ENCODE measurements at places on chromosomes 6 and 20.

DNA sequence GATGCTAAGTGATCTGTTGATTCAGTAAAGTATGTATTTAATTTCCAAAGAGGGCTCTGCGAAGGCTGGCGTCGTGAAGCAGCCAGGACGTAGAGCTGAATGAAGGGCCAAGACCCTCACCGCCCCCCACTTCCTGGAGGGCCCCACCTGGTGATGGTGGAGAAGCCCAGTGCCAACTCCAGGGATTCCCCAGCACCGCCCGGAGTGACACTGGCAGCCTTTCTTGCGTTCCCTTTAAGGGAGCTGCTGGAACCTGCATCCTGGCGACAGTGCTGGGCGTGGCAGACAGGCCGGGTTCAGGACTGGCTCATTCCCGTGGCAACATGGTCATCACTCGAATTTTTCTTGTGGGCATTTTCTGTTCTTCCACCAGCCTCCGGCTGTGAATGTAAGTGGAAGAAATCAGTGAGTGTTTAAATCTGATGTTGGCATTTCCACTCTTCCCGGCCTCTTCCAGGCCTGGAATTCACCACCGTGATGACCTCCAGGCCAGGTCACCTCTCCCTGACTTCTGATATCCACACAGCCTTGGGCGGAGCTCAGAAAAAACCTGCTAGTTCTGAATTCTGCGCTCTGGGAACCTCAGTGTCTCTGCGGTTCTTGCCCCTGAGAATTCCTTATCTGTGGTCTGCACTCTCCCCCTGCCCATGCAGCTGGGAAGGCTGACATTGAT, 57.4 kb upstream of the DACT2 start:
- DNase-seq: no peak

- DNase-seq: no peak
Measured at GRCh38 chr6:44011350-44011920, 115.8 kb downstream of the MRPL14 start.

DNA sequence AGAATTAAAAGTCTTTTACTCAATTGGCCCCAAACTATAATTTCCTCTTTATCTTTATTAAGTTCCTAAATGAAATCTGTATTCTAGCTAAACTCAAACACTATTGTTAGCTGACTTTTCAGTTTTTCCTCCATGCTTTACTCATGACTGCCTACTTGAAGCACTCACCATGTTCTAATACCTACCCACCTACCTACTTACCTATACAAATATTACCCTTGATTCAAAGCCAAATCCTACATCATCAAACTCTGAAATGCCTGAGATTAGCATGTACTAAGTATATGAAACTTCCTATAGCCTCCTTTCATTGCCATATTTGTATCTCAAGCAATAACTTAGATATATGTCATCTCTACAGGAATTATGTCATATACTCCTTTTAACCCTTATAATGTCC, 259.7 kb downstream of the HDGFL1 start:
- DNase-seq: no peak

DNA sequence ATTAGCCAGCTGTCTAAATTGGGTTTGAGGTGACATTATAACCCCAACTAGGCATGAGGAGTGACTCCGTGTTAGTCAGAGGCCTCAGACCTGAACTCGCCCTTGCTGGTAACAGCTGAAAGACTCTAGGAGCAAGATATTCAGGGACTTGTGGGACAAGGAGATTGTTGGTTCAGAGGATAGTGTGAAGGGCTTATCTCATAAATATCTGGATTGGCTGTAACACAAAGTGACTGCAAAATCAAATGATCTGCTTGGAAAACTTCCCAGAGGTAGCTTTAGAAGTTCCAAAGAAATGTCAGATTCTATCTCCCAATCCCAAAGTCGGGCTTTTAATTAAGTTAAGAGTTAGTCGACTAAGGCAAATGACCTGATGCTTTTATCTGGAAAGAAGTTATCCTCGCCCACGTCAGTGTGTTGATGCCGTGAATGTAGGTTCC, 72.4 kb downstream of the TULP4 start:
- no peak for DNase-seq

DNA sequence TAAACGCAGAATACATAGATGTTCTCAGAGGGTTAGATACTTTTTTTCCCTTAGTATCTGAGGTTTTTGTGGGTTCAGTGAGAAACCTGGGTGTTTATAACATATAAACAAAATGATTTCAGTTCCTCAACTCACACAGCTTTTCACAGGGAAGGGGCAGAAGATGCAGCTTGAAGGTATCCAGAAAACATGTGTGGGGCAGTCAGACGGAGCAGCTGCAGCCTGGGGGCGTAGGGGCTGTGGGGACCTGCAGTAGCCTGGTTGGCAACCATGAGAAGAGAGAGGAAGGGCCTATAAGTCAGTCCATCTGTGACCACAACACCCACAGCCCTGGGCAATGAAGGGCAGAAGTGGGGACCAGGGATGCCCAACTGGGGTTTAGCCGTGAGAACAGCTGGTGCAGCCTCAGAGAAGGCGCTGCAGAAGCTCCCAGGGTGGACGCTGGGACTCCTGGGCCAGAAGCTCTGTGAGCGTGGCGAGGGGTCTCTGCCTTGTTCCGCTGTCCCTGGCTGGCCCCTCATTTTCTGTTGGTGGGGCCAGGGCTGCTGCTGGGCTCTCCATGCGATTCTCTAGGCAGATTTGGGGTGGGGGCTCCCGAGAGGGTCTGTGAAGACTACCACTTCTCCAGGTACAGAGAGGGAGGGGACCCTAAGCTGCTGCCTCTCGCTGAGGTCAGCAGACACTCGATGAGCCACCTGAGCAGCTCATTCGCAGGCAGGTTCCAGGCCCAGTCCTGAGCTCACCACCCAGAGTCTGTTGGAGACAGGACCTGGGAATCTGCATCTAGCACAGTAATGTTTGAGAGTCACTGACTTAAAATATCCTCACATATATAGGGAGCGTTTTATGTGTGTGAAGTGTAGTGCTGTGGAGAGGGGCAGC, 181.2 kb downstream of the ZDHHC14 start:
- DNase-seq: no peak

DNA sequence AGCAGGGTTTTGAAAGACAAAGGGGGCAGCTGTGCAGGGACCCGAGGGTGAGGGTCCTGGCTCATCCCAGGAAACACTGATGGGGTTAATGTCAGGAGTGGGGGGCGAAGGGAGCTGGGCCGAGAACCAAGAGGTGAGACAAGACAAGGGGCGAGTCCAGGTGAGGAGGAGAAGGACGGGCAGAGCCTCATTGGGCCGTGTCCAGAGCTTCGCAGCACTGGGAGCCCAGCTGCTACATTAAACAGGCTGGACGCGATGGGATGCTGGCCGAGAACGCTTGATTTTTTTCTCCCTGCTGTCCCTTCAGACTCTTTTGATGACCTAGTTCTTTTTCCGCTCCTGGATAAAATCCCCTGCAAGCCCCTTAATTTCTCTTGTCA, 172.8 kb upstream of the SNX9 start:
- DNase-seq: no peak

DNA sequence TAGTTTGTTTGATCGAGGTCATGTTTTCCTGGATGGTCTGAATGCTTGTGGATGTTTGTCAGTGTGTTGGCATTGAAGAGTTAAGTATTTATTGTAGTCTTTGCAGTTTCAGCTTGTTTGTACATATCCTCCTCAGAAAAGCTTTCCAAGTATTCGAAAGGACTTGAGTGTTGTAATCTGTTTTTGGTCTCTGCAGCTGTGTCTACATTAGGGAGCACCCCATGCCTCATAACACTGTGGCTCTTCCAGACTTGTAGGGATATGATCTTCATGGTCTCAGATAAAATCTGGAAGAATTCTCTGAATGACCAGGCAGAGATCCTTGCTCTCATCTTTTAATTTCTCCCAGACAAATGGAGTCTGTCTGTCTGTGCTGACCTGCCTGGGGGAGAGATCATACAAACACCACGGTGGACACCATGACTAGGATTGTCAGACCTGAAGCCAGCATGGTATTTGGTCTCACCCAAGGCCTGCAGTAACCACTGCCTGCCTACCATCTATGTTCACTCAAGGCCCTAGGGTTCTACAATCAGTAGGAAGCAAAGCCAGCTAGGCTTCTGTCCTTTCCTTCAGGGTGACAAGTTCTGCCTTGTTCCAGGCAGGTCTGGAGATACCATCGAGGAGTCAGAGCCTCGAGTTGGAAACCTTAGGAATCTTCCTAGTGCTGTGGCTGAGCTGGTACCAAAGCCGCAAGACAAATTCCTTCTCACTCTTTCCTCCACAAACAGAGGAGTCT, 114.7 kb upstream of the KHDRBS2 start:
- no peak for DNase-seq

DNA sequence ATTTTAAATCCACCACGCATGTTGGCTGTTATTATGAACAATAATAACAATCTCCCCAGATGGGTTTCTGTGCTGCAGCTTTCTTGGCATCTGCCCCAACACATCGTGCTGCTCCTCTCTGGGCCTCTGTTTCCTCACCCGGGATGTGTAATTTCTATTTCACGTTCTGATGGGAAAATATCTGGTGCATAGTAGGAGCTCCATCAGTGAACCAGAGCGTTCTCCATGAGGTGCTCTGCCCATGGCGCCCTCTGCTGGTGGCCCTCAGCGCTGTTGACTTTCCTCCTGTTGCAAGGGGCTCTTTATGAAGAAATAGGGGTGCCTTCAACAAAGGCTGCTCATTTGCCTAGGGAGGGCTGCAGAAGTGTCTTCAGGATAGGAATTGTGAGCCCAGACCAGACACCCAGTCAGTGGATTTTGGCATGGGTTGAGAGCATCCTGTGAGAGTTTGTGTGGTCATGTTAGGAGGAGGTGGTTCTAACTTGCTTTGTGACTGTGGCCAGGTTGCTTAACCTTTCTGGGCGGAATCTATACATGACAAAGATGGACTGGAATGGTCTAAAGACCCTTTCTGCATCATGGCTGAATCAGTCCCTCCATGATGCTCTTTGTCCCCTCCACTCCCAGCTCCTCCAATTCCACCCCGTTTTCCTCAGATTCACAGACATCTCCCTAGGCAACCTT, 8.1 kb downstream of the SCRT2 start:
- no peak for DNase-seq

- DNase-seq: no peak
Measured at GRCh38 chr6:1610497-1611321, 994 bp downstream of the FOXC1 start.

DNA sequence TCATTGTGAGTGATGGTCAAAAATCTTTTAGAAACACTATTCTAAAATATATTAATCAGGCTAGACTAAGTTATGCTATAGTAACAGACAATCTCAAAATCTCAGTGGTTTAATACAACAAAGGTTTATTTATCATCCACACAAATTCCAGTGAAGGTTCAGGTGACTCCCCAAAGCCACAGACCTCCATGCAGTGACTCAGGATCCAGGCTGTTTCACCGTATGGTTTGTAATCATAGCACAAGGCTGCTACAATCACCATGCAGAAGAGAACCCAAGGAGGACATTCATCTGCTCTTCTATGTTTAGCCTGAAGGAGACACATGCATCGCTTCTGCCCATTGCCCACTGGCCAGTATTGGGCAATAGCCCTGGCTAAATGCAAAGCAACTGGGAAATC, 46.2 kb downstream of the BFSP1 start:
- no peak for DNase-seq

- DNase-seq: no peak
Measured at GRCh38 chr20:56428881-56429280, 16.8 kb downstream of the CASS4 start.

All from neuronal stem cell (in vitro differentiated cells).